NCI-H2029 treated with DMSO at 0.1 percent for 48 hours (cell line): ENCODE measurements at places on chromosomes 4 and X.

DNA sequence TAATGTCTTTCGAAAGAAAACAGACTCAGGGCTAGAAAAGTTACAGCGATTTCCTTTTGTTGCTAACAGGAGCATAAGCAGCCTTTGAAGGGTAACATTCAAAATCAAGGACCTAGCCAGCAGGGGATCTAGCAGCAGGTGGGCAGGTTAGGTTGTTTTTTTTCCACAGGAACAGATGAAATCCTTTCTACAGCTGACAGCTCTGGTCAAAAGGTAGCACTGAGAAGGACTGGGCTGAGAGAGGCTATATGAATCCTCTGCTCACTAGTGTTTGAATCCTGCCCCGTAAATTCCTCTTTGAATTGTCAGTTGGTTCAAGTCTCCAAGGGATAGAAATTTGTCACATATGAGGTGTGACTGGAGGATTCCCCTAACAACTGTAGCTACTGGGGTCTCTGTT lies 188.2 kb downstream of the SH2D1A start:
- no peak for DNase-seq

- no peak for DNase-seq
Measured at GRCh38 chr4:139966383-139966782, 187.6 kb downstream of the MAML3 start.

DNA sequence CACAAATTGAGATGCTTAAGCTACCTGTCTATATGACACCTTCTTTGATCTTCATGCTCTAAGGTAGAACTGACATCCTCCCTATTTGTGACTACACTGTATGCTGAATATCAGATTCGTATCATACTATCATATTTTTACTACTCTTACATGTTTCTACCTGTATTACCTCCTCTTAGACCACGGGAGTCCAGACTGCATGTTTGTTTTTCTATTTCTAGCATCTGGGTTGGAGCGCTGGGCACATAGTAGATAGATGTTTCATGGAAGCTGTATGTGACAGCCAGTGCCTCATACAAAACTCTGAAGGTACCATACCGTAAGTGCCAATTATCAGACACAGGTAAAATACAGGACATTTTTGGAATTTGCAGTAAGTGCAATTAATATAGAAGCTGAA lies 47.6 kb downstream of the ATP10D start:
- DNase-seq: no peak

GRCh38 chrX:100673397-100673953 lies 29.5 kb downstream of the SRPX2 start:
- no peak for DNase-seq

DNA sequence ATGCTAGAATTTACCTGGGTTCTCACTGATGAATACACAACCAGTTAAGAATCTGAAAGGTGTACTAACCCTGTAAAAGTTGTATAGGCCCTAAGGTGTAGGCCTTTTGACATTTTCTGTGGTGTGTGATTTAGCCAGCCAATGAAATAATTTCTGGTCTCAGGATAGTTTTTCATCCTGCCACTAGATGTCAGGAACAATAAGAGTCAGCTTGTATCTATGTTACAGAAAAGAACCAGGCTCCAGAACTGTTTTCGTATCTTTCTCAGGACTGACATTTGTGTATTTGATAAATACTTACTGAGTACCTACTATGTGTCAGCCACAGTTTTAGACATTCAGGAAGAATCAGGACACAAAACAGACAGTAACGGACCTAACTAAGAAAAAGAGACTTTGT lies 673.6 kb upstream of the TENM3 start:
- DNase-seq: no peak

- no peak for DNase-seq
Measured at GRCh38 chrX:149022485-149022884, 482.6 kb downstream of the IDS start.

DNA sequence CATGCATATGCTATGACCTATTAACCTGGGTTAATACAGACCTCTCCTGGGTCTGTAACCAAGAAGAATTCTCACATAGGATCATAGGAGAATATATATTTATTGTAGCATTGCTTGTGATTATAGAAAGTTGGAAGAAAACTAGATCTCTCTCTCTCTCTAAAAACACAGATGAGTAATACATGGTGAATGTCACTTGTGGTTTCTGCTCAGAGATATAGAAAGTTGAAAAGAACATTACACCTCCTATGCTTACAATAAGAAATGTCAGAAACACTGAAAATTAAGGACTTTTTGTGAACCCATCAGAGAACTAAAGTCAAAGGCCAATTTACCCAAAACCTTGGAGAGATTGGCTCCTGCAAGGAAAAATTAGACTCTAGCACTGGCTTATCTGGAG lies 1389.5 kb downstream of the FAM133A start:
- DNase-seq: no peak

DNA sequence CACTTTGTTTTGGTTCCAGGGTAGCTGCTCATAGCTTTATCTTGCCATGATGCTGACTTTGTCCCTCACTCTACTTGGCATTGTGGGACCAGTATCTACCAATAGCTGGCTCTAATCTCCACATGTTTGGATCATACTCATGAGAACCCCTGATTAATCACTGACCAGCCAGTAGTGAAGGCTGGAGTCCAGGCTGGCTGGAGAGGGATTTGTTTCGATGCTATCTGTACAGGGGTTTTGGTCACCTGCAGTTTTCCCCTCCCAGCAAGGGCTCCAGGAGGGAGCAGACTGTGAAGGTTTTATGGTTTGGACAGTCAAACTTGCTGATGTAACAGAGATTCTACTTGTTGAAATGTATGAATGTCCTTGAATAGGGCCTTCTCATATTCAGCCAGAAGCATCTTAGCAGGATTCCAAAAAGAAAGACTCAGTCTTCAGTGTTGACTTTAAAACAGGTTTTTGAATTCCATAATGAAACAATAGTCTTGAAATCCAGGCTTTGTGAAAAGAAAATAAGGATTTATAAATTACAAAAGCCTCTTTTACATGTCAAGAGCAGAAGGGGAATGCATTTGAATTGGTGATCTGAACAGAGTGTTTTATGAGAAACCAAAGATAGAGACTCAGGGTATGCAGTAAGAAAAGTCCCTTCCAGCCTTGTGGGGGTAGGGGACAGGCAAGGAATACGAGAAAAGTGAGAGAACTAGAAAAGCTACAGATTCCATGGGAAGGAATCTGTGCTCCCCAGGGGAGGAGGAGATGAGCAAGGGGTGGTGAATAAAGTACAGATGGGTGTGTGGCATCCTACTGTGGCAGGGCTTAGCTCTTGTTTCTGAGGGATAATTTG lies 103.1 kb upstream of the SHISA3 start:
- DNase-seq: no peak

DNA sequence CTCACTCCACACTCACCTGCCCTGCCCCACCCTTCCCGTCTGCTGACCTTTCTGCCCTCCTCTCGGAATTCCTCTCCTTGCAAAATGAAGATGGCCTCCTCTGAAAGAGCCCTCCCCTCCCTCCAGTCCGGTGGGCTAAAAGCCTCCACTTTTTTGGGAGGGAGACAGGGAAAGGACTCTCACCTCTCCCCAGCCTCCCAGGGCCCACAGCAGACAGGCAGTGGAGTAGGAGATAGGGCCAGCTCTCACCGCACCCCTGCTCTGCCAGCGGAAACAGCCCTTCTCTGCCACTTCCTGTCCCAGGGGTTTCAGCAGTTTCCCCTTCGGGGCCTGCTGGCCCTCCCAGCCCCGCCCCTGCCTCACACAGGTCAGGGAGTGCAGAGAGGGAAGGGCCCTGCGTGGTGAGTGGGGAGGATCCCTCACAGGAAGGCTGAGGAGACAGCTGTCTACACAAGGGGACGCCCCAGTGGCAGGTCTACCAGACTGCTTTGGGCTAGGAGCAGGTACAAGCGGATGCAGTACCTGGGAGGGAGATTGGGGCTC lies 18.2 kb downstream of the ELF4 start:
- DNase-seq: no peak

DNA sequence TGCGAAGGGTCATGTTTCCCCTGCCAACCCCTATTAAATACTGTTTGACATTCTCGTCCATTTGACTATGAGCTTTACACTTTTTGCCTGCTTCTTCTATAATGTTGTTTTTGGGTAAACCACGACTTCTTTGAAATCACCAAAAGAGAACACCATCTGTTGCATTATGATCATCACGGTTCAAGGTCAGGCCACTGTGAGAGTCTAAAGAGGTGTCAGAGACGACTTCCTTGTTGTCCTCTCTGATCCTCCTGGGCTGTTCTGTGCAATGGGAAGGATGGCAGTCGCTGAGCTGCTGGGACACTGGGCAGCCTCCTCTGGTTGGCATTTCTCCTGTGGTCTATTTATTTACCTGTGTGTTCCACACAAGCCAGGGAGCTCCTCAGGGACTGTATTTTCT lies 137.5 kb downstream of the RASL11B start:
- DNase-seq: no peak

DNA sequence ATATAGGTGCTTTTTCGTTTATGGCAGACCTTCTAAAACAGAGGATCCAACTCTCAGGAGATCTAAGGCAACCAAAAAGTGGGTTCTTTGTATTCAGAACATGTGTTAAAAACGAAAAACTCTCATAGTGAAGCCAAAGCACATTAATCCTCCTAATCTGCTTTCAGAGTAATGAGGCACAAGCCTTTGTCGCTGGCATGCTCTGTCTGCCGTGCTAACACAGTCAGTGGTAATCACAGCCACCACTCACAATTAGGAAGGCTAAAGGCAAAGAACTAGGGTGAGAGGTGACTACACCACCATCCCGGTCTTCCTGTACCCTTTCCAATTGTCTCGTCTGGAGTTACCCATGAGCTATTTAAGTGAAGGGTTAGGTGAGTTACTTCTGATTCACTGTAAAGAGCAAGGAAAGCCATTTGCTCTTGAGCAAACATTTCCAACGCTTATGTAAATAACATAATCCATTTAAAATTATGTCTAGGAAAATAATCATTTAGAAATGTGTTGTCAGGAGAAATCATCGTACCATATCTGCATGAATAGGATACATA lies 40.7 kb downstream of the NPY2R start:
- no peak for DNase-seq

GRCh38 chrX:1126738-1127137 lies 85.7 kb downstream of the CRLF2 start:
- no peak for DNase-seq

- no peak for DNase-seq
Measured at GRCh38 chr4:17013382-17014006, 115.0 kb upstream of the LDB2 start.

DNA sequence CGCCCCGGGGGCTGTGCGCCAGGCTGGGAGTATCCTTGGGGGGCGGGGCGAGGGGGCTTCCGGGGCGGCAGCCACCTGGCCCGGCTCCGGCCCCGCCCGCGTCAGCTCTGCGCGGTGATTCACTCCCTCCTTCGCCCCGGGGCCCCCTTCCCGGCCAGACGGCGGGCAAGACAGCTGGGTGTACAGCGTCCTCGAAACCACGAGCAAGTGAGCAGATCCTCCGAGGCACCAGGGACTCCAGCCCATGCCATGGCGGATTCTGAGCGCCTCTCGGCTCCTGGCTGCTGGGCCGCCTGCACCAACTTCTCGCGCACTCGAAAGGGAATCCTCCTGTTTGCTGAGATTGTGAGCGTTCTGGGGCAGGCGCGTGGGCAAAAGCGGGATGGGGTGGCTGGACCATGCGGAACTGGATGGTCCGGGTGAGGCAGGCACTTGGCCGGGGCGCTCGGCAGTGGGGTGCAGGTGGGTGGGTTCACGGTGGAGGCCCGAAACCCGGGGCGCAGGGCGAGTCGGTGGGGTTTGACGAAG lies at the start of gene PLP2:
PLP2 (plus strand) TSS at position 147 of the 528 bp plus-strand sequence; CDS start at position 250, 103 bp downstream.
- DNase-seq: no peak

DNA sequence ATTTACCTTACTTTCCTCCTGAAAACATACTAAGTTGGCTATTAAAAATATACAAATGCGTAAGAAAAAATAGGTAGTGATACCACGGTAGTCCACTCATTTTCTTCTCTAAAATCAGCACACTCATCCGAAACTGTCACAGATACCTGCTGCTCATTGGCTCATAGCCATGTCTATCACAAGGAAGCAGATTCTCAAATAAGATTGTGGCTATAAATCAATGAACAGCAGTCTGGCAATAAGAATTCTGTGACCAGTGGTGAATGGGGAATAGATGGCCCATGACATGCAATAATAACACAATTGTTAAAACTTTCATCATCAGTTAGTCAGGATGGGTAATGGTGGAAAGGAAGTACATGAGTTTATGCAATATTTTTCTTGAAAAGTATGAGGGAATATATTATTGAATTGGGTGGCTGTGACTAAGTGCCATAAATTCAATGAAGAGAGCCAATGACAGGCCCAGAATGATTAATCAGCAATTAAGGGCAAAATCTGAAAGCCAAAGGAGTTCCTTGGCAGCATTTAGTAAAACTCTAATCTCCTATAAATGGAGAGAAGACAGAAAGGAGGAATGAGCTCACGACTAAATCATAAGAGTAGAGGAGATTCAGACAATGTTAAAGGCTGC lies 202.3 kb upstream of the NEIL3 start:
- no peak for DNase-seq

DNA sequence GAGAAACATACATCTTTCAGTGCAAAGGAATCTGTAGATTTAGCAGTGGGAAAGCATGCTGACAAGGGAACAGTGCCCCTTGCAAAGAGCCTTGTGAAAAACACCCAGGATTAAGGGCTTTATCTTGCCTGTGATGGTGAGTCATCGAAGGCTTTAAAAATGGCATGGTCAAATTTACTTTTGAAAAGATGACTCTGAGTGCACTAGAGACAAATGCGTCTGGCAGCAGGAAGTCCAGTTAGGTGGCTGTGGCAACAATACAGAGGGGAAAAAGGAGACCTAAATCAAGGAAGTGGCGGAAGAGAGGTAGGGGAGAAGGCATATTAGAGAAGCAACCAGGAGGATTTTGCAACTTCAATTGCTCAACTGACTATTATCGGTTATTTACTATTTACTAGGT lies 472.6 kb upstream of the CPEB2 start:
- peak; percentile 2 for DNase-seq

DNA sequence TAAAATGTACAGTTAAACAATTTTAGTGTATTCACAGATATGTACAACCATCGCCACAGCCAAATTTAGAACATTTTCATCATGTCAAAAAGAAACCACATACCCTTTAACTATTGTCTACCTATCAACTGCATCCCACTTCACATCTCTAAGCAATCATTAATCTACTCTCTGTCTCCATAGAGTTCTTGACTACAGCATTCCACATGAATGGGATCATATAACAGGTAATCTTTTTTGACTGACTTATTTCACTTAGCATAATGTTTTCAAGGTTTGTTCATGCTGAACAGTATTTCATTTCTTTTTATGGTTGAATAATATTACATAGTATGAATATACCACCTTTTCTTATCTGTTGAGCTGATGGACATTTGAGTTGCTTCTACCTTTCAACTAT lies 281.4 kb upstream of the EDA2R start:
- no peak for DNase-seq

GRCh38 chr4:64617800-64618199 lies 208.6 kb upstream of the TECRL start:
- DNase-seq: no peak
